Central memory CD8-positive, alpha-beta T cell (primary cell): ENCODE measurements at places on chromosomes 2 and 18.

DNA sequence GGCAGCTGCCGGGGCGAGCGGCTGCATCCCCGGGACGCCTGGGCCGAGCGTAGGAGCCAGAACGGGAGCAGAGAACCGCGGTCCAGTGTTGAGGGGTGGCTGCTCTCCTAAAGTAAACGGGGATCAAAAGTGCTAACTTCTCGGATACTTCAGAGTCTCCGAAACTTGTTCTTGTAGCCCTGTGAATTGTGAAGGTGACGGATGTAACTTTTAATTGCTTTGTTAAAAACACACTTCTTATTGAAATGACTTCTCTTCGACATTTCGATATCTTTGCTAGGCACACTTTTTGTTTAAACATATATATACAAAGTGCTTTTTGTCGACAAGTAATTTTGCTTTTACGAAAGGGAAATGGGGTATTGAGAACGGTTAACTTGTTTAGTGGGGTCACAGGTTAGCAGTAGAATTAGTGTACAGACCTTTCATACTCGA lies 540 bp downstream of the ATP9B start:
- no peak for DNase-seq

- no peak for DNase-seq
These were observed 30.3 kb upstream of the RMP24 start for GRCh38 chr18:35942133-35942532.

DNA sequence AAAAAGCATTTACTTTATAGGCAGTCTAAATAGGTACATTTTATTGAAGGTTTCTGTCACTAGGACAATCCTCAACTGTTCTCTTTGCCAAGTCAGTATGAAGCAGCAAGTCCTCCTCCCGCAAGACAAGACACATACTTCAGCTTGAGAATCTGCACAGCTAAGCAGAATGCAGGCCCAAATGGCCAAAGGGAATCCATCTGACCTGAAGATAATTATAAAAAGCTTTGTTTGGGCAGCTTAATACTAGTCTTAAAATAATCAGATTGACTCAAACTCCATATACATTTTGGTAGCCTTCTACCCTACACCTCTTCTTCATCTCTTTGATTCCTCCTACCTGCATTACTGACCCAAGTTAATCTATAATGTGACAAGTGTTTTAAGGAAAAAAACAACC lies 1.8 kb downstream of the LANCL1 start:
- DNase-seq: no peak

GRCh38 chr2:151297882-151298281 lies 8.4 kb upstream of the NMI start:
- no peak for DNase-seq

DNA sequence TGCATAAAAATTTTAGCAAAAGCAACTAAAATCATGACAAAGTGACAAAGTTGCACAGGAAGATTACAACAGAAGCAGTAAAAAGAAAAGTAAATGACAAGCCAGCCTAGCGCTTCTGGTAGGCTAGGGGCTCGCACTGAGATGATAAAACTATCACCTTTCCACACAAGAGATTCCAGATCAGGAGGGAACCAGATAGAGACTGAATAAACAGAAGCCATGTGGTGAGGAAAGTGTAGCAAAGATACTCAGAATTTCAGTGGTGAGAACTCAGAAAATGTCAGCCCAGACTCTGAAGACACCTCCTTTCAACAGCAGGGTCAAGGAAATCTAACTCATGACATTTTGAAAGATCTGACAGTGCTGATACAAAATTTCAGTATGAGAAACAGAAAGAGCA lies 77.4 kb upstream of the DNAJC10 start:
- DNase-seq: no peak

DNA sequence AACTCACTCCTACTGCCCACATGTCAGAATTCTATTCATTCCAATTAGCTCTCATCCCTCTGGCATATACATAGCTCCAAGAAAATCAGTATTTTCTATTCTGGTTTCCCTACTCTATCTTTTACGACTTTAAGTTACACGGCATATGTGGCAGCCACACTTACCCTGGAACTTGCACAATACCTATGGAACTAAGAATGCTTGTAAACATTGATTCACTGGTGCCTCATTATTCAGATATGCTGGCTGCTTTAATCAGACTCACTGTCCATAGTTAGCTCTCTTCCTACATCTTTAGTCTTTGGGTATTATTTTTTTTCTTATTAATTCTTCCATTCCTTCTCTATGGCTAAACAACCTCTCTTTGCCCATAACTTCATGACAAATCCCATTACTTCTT lies 1519.9 kb upstream of the ACVR2A start:
- DNase-seq: no peak

DNA sequence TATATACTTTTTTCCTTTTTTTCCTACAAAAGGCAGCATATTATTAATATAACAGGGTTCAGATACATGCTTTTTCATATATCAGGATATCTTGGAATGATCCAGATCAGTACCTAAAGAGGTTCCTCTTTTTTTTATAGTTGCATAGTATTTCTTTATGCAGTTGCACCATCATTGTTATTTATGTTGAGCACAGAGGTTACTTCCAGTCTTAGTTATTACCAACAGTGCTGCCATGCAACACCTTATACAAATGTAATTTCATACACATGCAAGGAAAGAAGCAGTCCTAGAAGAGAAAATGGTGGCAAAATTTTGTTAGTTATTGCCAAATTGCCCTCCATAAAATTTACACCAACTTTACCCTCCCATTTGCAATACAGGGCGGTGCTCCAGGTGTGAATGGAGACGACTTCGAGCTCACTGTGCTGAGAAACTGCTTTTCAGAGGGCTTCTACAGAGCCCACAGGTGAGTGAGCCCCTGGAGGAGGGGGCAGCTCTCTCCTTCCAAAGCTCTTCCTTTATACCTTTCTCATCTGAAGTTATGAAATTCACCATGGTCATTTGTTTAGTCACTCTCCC lies 30.0 kb upstream of the KCMF1 start:
- no peak for DNase-seq

DNA sequence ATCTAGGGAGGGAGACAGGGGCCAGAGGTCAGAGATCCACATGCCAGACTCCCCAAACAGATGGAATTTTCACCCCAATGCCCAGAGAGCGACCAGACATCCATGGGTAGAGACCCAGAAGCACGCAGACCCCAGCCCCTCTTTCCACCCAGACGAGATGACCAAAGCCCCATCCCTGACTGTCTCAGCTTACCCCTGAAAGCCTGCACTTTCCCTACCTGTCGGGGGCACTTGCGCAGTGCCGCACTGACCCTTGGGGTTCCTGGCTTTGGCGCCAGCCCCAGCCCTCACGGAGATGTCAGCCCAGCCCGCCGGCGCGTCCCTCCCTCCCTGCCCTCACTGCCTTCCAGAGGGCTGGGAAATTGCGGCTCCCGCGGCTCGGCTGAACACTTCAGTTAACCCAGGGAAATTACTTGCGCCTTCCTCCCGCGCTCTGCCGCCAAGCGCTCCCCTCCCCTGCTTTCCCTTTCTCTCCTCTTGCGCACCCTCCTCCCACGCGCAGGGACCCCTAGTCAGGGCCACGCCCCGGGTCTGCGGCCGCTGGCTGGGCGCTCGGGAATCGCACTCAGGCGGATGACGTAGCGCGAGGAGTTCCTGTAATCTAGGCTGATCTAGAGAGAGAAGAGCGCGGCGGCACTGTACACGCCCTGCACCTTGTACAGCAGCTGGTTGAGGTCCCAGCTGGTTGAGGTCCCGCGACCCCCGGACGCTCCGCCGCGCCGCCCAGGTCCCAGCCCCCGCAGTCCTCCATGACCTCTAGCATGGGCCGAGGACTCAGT lies 12.0 kb downstream of the ALPG start:
- DNase-seq: no peak

GRCh38 chr2:4527416-4527815 lies 824.0 kb downstream of the DCDC2C start:
- DNase-seq: no peak

- DNase-seq: no peak
These were observed 36.3 kb downstream of the BMP10 start for GRCh38 chr2:68834737-68835376.

- no peak for DNase-seq
These were observed 92.4 kb downstream of the DYSF start for GRCh38 chr2:71545572-71546274.

DNA sequence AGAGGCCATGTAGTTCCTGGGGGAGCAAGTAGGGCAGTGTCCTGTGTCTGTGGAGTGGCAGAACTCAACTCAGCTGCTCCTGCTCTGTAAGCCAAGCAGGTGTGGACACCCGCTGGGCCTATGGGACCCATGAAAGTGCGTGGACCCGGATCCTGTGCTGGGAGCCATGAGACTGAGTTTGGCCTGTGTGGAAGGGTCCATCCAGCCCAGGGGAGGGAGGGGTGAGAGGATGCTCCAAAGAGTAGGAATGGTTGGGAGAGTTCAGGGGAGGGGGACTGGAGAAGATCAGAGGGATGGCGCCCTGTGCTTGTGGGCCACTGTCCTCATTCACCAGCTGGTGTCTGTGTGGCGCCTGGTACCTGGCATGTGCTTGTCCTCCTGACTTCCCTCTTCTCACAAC lies 226.4 kb upstream of the HS6ST1 start:
- no peak for DNase-seq

DNA sequence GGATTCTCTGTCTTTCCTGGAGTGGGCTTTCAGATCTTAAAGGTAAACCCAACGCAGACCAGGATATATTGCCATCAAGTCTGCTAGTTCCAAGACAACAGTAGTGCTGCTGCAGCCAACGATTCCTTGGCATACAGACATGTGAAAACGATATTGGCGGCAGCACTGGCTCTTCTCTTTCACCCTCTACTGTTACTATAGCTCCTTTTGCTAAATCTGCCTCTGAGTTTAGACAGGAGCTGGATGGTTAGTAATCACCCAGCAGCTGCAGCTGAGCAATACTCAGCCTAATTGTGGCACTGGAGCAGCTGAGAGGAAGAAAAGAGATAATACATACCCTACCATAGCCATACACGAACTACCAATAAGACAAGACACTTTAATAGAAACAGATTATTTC lies 4.0 kb downstream of the YES1 start:
- DNase-seq: no peak

DNA sequence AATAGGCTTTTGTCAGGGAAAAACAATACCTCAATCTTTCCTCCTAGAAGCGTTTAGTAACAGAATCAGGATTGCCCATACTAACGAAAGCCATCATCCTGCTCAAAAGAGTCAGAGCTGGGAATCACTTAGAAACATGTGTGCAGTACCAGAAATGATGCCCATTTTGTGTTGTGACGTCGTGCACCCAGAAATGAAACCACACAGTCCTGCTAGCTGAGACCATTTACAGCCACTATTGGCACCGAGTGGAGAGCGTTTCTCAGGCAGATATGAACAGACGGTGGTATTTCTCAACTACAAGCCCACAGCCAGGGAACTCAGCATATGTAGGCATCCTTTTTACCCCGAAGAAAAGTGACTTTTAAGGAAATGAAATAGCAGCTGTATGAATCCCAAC lies 284.3 kb upstream of the LRATD1 start:
- no peak for DNase-seq

GRCh38 chr2:229270551-229271410 lies at the start of gene PID1:
PID1 (minus strand) TSS chr2:229271287; CDS start chr2:229271043, 244 bp downstream.
- DNase-seq: no peak

DNA sequence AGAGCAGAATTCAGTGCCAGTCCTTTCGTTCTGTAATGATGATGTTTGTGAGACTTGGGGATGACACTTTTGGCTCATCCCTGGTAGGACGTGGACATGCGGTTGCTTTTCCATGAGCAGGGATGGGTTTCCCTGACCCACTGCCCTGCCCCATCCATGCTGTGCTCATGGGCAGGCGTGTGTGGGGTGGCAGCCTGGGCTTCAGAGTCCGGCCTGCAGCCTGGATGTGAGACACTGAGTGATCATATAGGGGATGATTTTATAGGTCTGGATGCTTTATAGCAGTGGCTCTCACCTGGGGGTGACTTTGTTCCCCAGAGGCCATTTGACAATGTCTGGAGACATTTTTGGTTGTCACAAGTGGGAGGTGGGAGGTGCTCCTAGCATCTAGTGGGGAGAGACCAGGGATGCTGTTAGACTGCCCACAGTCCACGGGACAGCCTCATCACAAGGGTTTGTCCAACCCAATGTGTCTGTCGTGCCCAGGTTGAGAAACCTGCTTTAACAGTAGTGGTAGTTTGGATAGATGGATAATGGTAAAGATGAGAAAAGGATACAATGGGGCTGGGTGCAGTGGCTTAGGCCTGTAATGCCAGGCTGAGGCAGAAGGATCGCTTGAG lies 38.9 kb downstream of the LDLRAD4 start:
- DNase-seq: no peak

DNA sequence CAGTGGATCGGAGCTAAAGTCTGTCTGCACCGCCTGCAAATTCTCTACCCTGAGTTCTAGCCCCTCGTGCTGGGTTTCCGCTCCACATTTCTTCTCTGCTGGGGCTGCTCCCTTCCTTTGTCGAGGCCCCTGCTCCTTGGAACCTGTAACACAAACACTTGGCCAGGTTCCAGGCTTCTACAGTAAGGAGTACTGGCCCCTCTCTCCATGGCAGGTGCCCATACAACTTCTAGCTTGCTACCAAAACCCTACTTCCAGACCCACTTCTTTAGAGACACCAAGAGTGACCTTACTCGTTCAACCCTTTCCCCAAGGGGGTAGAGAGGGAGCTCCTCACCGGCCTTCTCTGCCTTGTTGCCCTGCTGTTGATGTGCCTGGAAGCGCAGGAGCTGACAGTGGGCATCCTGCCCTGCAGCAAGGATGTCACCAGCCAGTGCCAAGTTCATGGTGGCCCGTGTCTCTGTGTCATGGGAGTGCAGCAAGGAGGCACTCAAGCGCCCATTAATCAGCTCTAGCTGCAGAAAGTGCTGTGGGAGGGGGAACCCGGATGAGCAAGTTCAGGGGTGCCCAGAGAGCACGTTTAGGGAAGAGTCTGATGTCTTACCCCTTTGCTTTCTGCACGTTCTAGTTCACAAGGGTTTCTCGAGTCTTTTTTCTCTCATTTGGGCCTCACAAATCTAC lies 1.1 kb downstream of the PREB start:
- DNase-seq: no peak

GRCh38 chr18:47285456-47285855 lies 34.0 kb upstream of the SKOR2 start:
- DNase-seq: no peak

DNA sequence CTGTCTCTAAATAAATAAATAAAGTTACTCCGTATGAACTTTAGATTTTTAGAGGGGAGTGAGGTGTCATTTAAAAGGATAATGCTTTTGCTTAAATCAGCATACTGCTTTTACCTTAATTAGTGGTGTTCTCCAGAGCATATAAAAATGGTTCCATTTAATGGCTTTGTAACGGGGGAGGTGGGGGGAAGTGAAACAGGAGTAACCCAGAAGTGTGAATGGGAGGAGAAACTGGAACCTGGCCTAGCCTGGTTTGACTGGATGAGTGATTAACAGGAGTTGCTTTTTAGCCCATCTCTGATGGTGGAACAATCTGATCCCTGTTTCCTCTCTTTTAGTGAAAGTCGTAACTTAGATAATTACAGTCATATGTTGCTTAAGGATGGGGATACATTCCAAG lies 1.6 kb downstream of the CNDP2 start:
- no peak for DNase-seq

DNA sequence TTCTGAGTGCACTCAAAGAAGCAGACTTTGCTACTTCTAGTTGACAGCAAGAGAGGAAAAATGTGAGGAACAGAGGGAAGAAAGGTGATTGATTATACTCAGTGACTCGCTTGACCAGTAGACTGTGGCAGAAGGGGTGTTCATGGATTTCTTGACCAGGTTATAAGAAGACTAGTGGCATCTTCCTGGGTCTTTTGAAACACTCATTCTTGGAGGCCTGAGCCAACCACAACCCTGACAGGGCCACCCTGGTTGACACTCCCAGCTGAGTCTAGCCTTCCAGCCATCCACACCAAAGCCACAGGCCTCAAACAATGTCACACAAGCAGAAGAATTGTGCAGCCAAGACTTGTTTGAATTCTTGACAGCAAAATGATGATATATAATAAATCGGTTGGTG lies 366.3 kb downstream of the SS18 start:
- no peak for DNase-seq
